Renal cortical epithelial cell (primary cell): ENCODE measurements at places on chromosomes 6 and 20. TPM values are rescaled to one million over a fixed set of nuclear protein-coding genes. Genes with fewer than 3 reads are reported as not detected.
A peak's percentile ranks its signal among the peaks of the same experiment; 100 is the strongest.

HCRTR2 gene
- total RNA-seq: not detected in 2 replicates

BPIFA1 gene
- not detected in 2 replicates for total RNA-seq

C20orf144 gene
- 0.35 TPM in 1 of 2 replicates, not detected in the other for total RNA-seq

MYT1 gene
- total RNA-seq: under 0.01 and 0.17 TPM in 2 replicates

DNA sequence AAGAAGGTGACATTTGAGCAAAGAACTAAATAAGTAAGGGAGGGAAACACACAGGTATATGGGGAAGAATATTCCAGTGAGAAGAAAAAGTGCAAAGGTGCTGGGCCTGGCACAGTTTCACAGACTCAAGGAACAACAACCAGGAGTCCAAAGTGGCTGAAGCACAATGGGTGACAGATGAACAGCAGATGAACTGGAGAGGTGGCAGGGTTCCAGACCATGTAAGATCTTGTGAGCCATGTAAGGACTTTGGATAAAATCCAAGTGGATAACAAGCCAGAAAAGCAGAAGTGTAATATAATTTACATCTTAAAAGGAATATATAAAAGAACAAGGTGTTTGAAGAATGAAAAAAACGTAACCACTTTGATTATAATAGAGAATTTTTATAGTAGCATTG lies 87.9 kb downstream of the MMS22L start:
- DNase-seq: peak; percentile 27

DNA sequence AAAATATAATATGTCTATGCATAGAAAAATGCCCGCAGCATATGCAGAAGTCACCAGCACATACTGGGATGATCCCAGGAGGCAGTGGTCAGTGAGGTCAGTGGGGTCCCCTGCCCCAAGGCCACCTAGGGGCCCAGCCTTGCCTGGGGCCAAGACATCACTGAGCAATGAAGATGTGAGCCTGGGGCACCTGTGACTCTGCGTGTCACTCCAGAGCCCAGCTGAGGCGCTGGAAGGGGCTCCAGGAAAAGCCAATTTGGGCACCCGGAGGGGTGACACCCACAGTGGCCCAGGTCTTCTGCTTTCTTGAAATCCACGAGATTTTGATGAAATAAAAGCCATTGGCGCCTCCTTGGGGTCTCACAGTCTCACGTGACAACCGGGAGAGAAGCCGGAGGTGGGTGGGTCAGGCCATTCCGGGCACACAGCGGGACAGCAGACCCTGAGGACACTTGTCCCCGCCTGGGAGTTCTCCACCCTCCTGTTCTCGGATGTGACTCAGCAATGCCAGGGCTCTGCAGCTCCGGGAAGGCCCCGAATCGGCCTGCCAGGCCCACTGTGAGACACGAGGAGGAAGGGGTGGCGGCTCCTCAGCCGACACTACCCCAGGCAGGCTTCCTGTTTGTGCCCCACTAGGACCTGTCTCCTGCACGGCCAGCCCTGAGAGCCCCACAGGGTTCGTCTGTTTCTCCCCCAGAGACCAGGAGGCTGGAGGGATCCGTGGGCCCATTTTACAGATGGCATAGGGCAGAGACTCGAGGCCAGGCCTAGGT lies 24.4 kb upstream of the SLCO4A1 start:
- DNase-seq: peak; percentile 40

DNA sequence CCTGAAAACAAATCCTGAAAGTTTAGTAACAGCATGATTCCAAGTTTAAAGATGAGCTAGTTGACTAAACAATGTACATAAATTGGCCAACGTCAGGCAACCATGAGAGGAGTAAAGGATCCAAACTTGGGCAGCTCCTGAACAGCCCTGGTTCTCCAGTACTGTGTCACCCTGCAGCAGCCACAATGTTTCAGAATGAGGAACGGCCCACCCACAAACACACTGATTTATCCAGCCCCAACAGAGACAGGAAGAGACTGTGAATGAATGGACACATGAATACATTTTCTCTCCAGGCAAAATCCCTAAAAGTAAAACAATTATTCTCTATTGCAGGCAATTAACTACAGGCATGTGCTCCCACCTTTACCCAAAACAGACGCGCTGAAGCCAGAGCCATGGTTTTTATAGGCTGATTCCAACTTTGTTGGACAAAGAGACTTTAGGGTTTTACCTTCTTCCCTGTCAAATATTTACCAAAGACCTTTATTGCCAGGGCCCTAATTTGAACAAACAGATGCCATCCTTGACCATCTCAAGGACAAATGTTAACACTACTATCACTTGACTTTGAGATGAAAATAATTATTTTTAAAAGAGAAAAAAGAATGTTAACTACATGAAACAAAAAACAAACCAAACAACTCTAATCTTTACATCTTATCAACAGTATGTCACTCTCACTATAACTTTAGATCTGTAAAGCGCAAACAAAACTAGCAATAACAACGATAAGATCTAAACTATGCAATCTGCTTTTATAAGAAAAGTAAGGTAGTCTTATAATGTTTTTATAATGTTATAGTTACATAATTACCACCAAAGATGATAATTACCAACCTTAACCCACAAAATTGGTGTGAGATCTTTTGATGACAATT lies 22.9 kb downstream of the CNKSR3 start:
- no peak for DNase-seq

DNA sequence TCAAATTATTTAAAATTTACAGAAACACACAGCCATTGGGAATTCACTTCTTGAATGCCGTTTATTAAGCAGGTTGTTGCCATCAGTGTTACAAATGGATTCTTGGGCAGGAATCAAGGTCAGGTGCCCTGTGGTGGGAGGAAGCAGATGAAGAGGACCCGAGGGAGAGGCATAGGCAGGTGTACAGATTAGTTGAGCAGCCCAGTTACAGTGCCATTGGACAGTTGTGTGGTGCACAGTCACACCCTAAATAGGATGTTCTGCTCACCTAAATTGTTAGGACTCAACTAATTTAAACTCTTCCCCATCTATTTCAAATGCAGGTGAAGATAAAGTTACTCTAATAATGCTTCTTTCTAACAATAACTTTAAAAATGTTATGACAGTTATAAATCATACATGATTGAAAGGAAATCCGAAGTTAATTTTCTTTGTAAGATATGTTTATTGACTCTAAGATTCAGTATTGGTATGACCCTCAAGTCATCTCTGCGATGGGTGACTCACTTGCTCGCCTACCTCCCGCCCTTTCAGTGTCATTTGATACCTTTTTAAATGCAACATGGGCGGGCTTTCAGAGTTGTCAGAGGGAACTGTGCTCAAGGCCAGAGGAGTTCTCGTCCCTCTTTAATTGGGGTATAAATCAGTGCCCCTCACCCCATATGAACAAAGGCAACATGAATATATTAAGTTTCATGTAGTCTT lies 35.1 kb downstream of the DSE start:
- no peak for DNase-seq

GRCh38 chr6:3557336-3557735 lies 100.5 kb upstream of the SLC22A23 start:
- DNase-seq: no peak

GRCh38 chr6:80733641-80734040 lies 627.2 kb downstream of the BCKDHB start:
- DNase-seq: no peak

DNA sequence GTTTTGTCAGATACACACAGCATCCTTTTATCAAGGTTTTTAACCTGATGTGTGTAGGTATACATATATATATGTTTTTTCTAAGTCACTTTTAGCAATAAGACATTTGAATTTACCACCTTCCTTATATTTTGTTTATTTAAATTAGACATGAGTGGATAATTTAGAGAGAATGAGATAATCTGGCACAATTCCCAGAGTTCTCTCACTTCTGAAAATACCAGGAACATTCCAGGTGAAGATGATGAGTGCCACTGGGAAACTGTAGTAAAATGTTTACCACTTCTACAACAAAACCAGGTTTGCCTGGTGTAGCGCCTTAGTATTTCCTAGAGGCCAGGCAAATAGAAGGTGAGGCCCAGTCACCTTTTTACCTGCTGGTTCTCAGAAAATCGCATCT lies 189.5 kb downstream of the TMEM242 start:
- DNase-seq: peak; percentile 25

DNA sequence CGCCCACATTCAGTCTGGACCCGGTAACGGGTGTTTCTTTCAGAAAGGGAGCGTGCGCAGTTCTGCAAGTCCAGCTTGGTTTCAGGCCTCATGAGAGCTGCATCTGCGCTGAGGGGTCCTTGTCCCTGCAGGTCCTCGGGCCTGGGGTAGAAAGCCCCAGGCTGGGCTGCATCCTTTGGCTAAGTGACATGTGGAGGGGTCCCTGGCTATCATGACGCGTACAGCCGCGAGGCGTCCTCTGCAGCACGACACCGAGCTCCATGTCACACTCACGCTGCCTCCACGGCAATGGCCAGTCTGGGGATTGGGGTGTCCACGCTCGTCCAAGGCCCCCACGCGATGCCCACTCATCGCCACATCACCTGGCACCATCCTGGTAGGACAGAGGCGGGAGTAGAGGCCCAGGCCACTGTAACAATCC lies 1.7 kb upstream of the KIF25 start:
- no peak for DNase-seq

GRCh38 chr6:162825597-162825996 lies 97.8 kb downstream of the PACRG start:
- no peak for DNase-seq

DNA sequence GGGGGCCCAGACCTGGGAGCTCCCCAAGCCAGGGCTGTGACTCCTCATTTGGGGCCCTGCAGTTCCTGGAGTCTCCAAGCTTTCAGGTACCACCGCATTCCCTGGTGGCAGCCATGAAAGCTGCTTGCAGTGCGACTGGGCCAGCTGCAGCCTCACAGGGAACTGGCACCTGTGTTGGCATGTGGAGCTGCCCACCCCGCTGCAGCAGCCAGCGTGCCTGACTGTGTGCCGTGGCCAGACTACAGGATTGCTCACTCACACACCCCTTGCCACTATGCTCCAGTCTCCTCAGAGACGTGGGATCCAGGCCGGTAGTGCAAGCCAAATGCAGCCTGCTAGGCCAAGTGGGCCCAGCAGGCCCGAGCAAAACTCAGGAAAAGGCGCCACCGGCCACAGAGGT lies 450.7 kb downstream of the COL12A1 start:
- no peak for DNase-seq

- no peak for DNase-seq
These were observed 295.1 kb downstream of the SMOC2 start for GRCh38 chr6:168736039-168736438.

DNA sequence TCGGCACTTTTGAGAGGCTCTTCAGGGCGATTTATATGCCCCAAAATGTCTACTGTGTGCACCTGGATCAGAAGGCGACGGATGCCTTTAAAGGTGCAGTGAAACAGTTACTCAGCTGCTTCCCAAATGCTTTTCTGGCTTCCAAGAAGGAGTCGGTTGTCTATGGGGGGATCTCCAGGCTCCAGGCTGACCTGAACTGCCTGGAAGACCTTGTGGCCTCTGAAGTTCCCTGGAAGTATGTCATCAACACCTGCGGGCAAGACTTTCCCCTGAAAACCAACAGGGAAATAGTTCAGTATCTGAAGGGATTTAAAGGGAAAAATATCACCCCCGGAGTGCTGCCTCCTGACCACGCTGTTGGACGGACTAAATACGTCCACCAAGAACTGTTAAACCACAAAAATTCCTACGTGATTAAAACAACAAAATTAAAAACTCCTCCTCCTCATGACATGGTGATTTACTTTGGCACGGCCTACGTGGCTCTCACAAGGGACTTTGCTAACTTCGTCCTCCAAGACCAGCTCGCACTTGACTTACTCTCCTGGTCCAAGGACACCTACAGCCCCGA lies 8.2 kb downstream of the GCNT2 start:
- DNase-seq: peak; percentile 93

DNA sequence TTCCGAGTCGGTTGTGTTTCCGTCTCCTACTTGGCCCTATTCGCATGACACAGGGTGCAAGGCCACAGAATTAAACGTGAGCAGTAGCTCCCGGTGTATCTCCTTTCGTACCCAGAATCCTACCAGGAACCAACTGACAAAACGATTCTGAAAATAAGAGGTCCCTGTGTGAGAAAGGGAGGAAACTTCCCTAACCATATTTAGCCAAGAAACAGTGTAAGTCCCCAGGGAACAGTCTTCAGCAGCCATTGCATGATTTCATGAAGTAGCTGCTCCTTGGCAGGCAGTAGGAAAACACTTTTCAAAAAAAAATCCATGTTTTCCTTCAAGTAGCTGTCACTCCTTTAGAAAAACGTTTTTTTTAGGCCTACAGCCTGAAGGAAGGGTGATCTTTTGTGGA lies 46.9 kb downstream of the PDE10A start:
- DNase-seq: no peak

- peak; percentile 75 for DNase-seq
These were observed 125.3 kb upstream of the EXOC2 start for GRCh38 chr6:818196-818595.

DNA sequence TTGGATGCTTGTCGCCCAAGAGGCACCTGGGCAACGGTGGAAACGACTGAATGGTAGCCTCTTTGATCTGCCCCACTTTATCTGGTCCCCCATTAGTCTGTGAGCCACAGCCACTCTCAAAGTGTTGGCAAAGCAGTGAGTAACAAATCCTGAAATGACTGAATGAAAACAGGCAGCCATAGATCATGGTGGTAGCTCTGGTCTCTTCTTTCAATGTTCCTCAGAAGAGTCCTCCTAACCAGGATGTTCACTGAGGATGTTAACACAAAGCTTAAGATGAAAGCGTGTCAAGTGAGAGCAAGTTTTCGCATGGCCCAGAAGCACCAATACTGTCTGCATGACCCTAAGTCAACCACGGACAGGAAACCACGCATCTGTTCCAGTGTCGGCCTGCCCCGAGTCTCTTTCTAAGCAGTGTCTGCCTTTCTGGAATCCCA lies 107.3 kb downstream of the IRF4 start:
- DNase-seq: no peak

DNA sequence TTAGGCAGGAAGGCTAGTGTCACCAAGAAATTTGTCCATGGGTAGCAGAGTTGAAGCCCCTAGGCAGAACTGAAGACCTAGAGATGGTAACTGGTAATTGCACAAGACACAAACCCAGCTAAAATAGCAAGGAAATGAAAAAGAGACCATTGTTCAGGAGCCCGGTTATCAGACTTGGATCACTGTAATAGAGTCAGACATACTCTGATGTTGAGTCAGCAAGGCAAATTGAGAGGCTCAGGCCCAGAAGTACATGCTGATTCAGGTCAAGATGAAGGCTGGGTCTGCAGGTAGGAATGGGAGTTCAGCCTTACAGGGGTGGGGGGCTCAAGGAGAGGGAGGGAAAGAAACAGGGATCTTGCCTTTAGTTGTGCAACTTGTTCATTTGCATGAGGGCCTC lies 6.5 kb upstream of the TMEM242 start:
- DNase-seq: peak; percentile 31

GRCh38 chr6:148818939-148819575 lies 72.2 kb downstream of the UST start:
- peak; percentile 38 for DNase-seq

GRCh38 chr6:42030585-42031506 lies 19.5 kb upstream of the TAF8 start:
- peak; percentile 23 for DNase-seq
